ENCODE measurements at places on chromosomes 12 and 14.
A peak's percentile ranks its signal among the peaks of the same experiment; 100 is the strongest.

DNA sequence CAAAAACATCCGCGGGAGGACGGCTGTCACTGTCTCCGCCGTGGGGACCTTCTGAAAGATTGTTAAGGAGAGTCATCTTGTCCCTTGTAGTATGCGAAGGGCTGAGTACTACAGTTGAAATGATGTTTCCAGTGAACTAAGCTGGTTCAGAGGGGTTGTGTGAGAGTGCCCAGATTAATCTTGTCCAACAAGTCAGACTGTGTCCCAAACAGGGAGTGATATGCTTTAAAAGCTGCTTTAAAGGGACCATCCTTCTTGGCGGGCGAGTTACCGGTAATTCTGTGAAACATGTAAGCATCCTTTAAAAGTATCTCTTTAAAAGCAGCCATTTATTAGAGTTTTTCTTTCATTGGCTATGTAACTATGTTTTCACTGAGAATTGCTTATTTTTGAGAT, 1.1 kb downstream of the WDR20 start:
- peak; percentile 8 for DNase-seq

DNA sequence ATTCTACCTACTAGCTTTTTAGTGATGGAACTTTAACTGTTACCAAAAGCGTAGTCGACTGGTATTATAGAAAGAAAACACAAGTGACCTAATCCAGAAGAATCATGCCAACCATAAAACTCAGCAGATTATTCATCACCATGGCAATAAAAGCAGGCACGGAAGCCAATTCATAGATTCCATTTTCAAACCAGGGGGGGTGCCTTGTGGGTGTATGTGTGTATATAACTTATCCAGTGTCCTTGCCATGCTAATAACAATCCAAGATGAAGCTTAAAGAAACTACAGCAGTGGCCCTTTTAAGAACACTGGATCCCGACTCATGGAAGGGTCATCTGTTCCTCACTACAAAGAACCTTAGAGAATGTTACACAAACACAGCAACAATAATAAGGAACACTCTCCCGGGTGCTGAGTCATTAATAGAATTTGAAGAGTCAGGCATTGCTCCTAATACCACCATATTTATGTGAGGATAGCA, 61.0 kb downstream of the EPS8 start:
- DNase-seq: peak; percentile 81

DNA sequence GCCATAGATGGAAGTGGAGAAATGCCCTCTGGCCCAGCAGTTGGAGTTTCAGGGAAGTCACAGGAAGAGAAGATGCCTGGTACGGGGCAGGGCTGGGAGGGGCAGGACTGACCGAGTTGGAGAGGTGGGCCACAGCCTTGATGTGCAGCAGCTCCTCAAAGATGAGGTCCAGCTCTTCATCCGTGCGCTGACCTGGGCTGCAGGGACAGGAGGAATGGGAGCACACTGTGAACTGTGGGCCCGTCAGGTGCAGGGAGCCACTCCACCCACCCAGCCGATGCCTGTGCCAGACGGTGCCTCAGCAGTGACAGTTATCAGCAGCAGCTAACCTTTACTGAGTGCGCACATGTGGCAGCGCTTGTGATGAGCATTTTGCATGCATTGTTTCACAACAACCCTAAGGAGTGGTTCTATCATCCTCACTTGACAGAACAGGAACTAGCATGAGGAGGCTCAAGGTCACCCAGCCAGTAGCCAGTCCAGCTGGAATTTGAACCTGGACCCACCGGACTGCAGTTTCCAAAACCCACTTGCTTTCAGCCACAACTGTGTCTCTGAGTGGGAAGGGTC, 8.4 kb downstream of the RAPGEF3 start:
- DNase-seq: no peak

DNA sequence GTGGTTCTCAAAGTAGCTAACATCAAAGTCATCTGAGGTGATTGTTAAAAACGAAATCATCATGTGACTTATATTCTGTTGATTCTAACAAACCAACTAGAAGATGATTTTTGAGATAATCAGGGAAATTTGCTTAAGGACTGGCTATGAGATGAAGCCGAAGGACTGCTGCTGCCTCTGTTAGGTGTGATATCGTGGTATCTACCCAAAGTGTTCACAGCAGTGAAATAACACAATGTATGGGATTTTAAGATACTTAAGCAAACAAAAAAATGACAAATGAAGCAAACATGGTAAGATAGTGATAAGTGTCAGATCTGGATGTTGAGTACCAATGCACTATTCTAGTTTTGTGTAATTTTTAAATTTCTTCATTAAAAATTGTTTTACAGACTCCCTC, 59.1 kb downstream of the GXYLT1 start:
- no peak for DNase-seq

DNA sequence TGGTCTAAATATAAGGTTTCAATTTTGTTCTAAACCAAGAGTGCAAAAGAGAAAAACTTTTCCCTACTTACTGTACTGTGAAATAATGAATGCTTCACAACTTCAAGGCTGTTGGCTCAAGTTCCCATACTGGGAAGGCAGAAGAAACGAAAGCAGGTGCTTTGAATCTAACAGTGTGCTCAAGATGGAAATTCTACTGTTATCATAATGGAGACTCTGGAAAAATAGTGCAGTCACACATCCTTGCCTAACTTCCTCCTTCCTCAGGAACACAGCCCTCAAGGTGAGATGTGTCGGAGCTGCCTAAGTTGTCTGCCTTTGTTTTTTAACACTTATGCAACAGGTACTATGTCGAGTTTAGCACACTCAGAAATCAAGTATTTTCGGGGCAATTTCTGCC, 131.1 kb downstream of the STXBP6 start:
- DNase-seq: no peak
